ENCODE measurements at places on chromosomes 4 and X.

GRCh38 chr4:124537971-124538370 is 174.6 kb downstream of the ANKRD50 start:
- no peak for DNase-seq

- DNase-seq, result peak; percentile 76
Measured at GRCh38 chr4:6974138-6974848, 64.7 kb downstream of the TBC1D14 start.

GRCh38 chr4:185735866-185736400 is 76.1 kb downstream of the SORBS2 start:
- DNase-seq, result peak; percentile 38

DNA sequence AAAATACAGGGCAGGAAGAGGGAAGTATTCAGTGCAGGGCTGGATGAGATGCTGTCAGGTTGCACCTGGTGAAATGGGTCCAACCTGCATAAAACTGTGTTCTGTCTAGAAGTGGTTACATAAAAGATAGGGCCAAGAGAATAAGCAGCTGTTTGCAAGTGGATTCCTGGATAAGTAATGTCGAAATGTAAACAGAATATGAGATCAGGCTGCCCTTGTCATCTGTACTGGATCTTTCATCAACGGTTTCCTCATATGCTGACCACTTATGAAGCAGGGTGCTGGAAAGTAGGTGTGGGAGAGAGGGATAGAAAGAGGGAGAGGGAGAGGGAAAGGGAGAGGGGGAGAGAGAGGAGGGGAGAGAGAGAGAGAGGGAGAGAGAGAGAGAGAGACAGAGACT is 349.8 kb upstream of the CPEB2 start:
- DNase-seq, result no peak

GRCh38 chrX:118974088-118974907 is at the start of gene LONRF3:
Gene LONRF3 (plus strand): TSS chrX:118974618. CDS start chrX:118974781, 163 bp downstream.
- DNase-seq, result peak; percentile 74

GRCh38 chr4:101037249-101037648 is 310.1 kb downstream of the PPP3CA start:
- no peak for DNase-seq

- DNase-seq, result no peak
Measured at GRCh38 chr4:163157157-163157556, 9.5 kb downstream of the NAF1 start.

DNA sequence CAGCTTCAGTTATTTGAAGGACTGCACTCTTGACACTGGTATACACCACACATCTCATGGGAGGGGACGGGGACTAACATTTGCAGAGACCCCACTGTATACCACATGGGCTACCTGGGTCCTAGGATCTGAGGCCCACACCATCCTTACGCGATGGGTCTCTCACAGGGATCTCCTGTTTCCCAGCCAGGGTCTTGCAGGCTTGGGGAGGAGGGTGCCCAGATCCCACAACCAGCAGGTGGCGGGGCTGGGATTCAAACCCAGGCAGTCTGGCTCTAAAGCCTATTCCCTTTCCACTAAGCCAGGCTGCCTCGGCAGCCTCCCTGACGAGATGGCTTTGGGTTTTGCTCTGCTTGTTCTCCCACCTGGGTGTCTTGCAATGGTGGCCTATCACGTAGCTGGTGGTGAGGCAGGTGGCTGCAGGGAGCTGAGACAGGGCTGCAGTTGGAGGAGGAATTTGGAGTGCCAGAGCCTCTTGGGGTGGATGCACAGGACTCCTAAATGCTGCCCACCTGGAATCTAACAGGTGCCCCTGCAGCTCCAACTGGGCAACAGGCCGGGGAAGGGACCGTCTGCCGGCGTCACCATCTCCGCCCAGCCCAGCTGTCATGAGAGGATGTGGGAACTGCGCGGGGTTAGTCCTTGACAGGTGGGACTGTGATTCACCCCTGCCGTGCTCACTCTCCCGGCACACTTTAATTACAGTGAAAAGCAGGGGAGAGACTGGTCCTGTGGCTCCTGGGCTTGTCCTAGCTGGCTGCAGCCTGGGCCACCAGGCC is 110.7 kb downstream of the PSAPL1 start:
- no peak for DNase-seq

DNA sequence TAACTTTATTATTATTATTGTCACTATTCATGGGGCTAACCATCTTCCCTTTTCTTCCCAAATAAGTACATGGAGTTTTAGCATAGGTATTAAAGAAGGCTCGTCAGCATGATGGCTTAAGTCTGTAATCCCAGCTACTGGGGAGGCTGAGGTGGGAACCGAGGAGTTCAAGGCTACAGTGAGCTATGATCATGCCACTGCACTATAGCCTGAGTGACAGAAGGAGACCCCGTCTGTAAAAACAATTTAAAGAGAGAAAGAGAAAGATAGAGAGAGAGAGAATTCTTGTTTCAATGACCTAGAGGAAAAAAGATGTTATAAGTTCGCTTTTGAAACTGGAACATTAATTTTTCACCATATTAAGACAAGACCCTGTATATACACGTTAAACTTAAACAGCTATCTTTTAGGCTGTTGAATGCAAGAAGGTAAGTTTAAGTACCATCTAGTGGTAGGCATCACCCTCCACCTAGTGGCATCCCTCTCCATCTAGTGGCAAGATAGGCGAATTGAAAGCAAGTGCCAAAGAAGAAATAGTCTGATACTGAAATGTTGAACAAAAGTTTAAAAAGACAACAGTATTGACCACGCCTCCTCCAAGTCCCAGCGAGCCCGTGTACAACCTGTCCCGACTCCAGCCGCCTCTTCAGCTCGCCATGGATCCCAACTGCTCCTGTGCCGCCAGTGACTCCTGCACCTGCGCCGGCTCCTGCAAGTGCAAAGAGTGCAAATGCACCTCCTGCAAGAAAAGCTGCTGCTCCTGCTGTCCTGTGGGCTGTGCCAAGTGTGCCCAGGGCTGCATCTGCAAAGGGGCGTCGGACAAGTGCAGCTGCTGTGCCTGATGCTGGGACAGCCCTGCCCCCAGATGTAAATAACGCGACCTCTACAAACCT is 26.0 kb upstream of the YTHDC1 start:
- peak; percentile 39 for DNase-seq

DNA sequence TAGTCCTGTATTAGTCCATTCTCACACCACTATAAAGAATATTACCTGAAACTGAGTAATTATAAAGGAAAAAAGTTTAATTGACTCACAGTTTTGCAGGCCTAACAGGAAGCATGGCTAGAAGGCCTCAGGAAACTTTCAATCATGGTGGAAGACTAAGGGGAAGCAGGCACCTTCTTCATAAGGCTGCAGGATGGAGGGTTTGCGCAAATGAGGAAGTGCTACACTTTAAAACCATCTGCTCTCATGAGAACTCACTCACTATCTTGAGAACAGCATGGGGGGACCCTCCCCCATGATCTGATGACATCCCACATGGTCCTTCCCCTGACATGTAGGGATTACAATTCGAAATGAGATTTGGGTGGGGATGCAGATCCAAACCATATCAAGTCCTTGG is 12.1 kb upstream of the MAGEA11 start:
- DNase-seq, result peak; percentile 60

- no peak for DNase-seq
Measured at GRCh38 chr4:88308587-88308986, 24.2 kb upstream of the PPM1K start.

DNA sequence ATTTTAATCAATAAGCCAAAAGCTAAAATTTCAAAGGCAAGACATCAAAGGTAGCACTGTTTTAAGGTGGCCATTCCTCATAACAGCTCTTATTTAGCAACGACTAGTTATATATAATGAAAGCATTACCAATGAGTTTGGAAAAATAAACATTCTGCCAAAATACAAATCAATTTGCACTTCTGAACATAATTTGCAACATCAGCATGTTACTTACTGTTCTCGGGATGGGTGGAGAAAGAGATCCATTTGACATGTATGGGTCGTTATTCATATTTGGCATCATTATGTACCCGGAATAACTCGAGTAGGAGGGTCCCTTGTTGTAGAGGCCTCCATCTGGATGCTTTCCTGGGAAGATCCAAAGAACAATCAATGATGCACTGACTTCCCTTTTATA is 5.4 kb downstream of the LEF1 start:
- DNase-seq, result no peak

DNA sequence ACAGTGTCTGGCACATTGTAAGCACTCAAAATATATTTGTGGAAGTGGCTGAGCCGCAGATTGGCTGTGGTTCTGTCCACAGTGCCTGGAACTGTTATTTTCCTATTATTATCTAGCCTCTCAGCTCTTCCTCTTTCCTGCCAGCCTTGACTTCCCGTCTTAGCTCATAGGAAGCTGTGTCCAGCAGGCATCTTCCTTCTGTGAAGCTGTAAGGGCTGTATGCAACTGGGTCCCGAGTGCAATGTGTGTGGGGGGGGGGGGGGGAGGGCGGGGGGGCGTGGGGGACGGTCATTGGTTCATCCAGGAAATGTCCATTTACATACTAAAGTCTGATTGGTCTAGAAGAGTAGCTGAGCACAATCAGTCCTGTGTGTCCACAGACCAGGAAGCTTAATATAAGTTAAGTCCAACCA is 210.7 kb downstream of the PDGFRA start:
- peak; percentile 96 for DNase-seq

- DNase-seq, result no peak
Measured at GRCh38 chrX:12804655-12805054, 13.4 kb downstream of the PRPS2 start.

- DNase-seq, result no peak
Measured at GRCh38 chrX:21382715-21383114, 8.5 kb downstream of the CNKSR2 start.

GRCh38 chrX:69321789-69322188 is 156.5 kb upstream of the PJA1 start:
- DNase-seq, result no peak

DNA sequence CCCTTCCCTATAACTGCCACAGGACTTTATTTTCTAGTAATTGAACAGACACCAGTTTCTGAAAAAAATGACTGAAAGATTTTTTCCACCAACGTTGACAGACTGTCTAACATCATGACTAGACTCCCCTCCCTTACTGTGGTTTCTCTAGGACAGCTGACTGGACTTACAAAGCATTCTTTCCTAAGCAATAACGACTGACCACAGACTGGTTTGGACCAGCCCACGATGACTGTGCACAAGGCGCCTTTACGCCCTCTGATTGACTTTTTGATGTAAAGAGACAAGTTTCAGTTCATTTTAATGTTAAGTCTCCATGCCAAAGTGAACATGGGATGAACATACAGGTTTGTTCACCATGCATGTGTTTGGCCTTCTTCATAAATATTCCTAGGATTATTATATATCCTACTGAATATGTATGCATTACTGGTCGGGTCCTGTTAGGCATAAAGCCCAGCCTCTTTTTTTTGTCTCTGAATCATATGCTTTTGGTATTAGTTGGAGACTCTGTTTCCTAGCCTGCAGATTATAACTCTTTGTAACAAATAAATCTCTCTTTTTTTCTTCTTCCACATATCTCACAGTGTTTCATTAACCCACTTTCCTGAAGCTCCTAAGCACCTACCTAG is 50.5 kb upstream of the UGT2B4 start:
- peak; percentile 91 for DNase-seq

DNA sequence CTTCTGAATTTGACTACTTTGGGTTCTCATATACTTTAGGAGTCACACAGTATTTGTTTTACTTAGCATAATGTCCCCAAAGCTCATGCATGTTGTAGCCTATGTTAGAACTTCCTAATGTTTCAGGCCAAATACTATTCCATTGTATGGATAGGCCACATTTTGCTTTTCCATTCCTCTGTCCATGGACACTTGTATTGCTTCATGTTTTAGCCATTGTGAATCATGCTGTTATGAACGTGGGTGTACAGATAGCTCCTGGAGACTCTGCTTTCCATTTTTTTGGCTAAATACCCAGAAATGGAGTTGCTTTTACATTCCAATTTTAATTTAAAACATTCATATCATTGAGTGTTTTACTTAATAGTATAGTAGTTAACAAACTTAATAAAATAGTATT is 54.5 kb downstream of the HTT start:
- DNase-seq, result no peak

GRCh38 chr4:129966175-129966574 is 870.2 kb downstream of the C4orf33 start:
- DNase-seq, result no peak

- no peak for DNase-seq
Measured at GRCh38 chrX:16143968-16144367, 20.6 kb downstream of the GRPR start.

DNA sequence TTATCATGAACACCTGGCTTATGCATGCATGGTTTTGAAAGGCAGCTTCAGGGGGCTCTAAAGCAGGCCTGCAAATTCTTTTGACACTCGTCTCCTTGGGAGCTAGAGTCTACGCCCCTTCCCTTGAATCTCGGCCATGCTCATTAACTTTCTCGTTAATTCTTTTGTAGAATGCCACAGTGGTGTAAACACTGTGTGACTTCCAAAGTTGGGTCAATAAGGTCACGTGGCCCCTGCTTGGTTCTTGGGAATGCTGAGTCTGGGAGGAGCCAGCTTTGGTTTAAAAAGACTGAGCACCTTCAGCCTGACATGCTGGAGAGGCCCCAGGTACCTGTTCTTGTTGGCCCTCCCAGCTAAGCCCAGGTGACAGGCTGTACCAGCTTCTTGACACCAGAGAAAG is 228.4 kb downstream of the DHRSX start:
- DNase-seq, result no peak

GRCh38 chr4:5052204-5052702 is 973 bp downstream of the STK32B start:
- no peak for DNase-seq

GRCh38 chr4:141416219-141416618 is 195.5 kb downstream of the ZNF330 start:
- DNase-seq, result no peak

DNA sequence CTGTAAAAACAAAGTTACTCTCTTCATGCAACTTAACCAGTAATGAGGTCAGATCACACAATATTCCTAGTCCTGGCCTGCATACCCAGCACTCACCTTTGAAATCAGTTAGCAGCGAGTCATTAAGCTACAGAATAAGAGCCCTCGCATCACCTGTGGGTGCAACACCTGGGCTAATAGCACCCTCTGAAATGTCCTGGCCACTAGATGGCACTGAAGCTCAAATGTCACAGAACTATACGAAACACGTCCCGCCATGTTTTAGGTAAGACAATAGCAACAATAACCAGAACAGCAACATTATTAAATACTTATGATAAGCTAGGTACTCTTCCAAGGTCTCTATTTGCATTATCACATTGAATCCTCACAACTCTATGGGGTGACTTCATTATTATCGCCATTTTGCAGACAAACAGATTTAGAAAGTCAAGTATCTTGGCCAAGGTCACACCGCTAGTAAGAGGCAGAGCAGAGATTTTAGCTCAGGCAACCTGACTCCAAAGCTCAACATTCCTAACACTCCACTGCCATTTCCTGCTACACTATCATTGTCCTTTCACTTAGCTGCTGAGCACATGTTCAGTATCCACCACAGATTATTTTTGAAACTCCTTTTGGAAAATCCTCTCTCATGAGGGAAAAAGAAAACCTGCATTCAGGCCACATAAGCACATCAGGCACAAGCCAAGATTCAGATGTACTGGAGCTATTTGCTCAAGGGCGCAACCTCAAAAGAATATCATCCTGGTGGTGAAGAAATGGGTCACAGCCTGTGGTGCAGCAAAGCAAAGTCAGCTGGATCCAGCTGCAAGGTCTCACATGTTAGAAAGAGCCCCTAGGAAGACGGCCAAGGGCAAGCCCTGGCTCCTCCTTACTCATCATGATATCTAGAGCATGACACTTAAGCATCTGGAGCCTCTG is 59.5 kb upstream of the KDR start:
- DNase-seq, result no peak

GRCh38 chr4:5378002-5378401 is 326.7 kb downstream of the STK32B start:
- DNase-seq, result no peak

Measured in MV-4-11 (cell line).